Stimulated activated CD8-positive, alpha-beta memory T cell treated with anti-CD3 and anti-CD28 coated beads, Interleukin-7, amount 100 ng/mL, for 48 hours (primary cell): ENCODE measurements at places on chromosomes 11 and 22.

- DNase-seq: no peak
Observed at GRCh38 chr22:37199760-37200108, 11.7 kb upstream of the C1QTNF6 start.

- no peak for DNase-seq
Observed at GRCh38 chr11:12489246-12489772, 111.9 kb downstream of the PARVA start.

- DNase-seq: no peak
Observed at GRCh38 chr11:71336996-71337754, 84.8 kb upstream of the SHANK2 start.

DNA sequence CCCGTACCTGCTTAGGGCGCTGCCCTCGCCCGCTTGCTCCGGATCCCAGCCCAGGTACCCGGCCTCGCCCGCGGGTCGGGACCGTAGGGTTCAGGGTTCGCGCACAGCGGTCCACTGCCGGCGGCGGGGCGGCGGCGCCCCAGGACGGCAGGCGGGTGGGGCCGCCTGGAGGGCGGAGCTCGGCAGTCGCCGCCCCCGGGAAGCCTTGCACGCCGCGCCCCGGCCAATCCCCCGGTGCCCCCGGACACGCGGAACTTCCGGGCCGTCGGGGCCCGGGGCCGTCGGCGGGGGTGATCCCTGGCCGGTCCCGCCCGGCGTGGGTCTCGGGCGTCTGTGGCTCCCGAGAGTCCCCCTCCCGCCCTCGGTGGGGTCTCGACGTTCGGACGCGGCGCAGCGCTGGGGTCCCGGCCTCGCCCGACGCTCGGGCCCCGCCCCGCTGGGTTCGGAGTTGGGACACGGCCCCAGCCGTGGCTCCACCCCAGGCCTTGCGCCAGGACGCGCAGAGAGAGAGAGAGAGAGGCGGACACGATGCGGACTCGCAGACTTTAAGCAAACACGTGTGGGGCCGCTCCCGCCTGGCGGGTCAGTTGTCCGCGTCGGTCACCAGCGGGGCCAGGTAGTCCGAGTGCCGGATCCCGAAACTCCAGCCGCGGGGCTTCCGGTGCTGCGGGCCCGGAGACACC is at the start of gene TYMP:
Gene TYMP, minus strand, starts transcription at position 116 of the 683 bp plus-strand sequence. CDS start 303 bp downstream, outside the sequence.
- DNase-seq: no peak

DNA sequence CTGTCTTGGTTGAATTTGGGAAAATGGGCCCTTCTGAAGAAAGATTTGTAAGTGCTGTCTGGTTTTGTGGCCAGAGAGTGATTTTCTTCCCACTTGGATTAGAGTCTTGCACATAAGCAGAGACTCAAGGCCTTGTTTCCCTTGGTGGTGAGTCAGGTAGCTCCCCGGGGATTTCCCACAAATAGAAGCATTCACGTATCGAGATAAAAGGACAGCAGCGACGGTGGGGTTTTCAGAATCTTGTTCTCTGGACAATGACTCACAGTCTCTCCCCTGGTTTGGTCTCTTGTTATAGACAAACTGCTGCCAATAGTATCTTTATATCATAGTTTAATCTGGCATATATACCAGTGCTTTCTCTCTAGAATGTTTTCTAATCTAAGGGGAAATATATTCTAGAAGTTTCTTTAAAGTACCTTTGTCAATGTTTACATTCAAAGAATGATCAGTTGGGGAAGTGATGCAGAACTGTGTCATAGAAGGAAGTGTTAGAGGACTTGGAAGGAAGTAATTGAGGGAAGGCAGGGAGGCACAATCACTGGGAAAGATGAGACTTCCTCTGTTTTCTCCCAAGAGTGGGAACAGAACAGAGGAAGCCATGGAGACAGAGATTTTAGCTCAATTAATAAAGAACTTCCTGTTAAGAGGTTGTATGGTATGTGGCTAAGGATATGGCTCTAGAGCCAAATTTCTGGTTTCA is 18.1 kb downstream of the POLA2 start:
- DNase-seq: peak; percentile 58

GRCh38 chr11:101456812-101457211 is 127.0 kb downstream of the TRPC6 start:
- DNase-seq: no peak

GRCh38 chr11:32034149-32034548 is 56.7 kb upstream of the RCN1 start:
- no peak for DNase-seq

- no peak for DNase-seq
Observed at GRCh38 chr11:66614073-66614472, 2.4 kb upstream of the RBM14 start.

GRCh38 chr11:94183886-94184264 is 55.2 kb downstream of the PANX1 start:
- no peak for DNase-seq

DNA sequence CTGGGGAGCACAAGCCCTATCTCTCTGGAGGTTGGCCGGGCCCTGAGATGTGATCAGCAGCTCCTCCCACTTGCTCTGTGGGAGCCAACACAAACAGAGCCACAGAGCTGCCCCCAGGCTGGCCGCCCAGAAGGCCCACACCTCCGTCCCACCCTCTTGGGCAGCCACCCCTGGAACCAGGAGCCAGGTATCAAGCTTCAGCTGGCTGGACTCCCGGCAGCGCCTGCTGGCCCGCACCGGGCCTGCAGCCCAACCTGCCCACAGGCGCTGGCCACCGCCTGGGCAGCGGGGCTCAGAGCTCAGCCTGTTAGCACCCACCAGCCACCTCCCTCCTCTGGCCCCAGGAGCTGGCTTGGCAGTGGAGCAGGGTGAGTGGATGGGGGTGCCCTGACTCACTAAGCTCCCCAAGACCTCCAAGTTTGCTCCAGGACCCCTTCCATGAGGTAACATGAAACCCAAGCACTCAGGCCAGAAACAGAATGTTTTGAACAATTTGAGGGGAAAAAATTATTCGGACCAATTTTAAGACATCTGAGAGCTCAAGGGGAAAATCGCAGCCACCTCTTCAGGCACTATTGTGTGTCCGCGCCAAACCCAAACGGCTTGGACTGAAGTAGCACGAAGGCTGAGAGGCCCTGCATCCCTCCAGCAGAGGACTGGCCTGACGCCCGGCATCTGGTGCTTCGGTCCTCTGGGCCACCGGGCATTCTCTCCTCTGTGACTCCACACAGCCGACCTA is 450.8 kb downstream of the SOX6 start:
- DNase-seq: no peak

DNA sequence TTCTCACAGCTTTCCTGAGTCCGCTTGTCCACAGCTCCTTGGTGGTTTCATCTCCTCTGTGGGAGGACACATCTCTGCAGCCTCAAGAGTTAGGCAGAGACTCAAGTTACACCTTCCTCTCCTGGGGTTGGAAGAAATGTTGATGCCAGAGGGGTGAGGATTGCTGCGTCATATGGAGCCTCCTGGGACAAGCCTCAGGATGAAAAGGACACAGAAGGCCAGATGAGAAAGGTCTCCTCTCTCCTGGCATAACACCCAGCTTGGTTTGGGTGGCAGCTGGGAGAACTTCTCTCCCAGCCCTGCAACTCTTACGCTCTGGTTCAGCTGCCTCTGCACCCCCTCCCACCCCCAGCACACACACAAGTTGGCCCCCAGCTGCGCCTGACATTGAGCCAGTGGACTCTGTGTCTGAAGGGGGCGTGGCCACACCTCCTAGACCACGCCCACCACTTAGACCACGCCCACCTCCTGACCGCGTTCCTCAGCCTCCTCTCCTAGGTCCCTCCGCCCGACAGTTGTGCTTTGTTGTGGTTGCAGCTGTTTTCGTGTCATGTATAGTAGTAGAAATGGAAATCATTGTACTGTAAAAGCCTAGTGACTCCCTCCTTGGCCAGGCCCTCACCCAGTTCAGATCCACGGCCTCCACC is 11.7 kb downstream of the RASD2 start:
- DNase-seq: peak; percentile 57

DNA sequence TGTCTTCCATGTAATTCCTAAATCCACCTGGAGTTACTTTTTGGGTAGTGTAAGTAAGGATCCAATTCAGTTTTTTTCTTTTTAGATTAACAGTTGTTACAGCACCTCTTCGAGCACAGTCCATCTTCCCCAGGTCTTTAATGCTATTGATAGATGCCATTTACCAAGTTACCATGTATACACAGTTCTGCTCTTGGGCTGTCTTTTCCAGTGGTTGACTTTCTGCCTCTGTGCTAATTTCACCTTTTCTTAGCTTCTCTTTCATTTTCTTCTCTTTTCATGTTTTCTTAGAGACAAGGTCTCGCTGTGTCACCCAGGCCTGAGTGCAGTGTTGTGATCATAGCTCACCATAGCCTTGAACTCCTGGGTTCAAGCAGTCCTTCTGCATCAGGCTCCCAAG is 12.0 kb downstream of the ATXN10 start:
- no peak for DNase-seq

DNA sequence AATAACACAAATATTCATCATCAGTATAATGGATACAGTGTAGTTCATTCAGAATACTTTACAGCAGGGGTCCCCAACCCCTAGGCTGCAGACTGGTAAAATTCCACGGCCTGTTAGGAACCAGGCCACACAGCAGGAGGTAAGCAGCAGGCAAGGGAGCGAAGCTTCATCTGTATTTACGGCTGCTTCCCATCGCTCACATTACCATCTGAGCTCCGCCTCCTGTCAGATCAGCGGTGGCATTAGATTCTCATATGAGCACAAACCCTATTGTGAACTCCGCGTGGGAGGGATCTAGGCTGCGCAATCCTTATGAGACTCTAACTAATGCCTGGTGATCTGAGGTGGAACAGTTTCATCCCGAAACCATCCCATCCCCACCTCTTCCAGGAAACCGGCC is 125.1 kb downstream of the SERGEF start:
- DNase-seq: no peak

- no peak for DNase-seq
Observed at GRCh38 chr11:69575296-69576068, 65.5 kb upstream of the CCND1 start.

DNA sequence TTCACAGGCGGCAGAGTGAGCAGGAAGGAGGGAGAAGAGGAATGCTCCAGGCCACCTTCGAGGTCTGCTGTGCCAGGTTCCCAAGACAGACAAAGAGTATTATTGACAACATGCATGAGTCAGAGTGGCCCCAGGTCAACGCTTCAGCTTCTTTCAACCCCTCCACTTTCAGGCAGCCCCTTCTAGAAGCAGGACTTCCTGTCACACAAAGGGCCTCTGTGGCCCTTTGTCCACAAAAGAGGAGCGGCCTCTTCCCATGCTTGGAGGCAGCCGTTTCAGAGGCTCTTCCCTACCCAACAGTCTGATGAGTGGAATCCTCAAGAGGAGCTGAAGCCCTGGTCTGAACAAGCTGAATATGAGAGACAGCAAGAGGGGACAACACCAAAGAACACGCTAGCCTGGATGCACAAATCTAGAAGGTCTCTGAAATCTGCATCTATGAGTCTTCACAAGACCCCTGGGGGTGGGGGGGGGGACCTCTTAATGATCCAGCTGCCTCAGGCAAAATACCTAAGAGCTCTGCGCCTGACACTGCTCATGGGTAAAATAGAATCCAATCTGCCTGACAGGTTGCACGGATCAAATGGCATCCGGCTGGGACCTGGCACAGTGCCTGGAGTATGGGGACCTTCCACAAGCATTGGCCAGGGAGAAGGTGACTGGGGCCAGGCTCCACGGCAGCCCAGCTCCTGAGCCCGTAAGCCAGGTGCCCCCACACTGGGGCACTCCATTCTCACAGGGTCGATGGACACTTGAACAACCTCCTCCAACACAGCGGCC is 67.5 kb downstream of the PACSIN2 start:
- no peak for DNase-seq

DNA sequence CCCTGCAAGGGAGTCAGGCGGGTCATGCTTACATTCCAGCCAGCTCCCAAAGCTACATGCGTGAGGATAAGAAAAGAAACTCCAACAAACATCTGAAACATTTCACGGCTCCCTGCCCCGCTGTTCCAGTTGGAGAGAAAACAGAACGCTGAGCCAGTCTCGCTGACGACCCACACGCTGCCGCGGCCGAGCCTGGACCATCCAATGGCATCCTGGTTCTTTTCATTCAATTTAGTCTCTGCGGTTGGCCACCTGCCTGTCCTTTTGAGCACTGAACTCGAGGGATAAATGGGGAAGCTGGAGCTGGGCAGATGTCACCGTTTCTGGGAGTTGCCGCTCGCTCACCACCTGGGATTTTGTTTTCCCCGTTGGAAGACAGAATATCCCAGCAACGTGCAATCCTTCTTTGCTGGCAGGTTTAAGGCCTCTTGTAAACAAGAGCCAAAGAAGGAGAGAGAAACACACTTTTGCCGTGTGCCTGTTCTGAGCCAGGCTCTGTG is 45.3 kb upstream of the SHISAL1 start:
- no peak for DNase-seq

GRCh38 chr11:19365743-19366410 is 125.1 kb upstream of the E2F8 start:
- no peak for DNase-seq

DNA sequence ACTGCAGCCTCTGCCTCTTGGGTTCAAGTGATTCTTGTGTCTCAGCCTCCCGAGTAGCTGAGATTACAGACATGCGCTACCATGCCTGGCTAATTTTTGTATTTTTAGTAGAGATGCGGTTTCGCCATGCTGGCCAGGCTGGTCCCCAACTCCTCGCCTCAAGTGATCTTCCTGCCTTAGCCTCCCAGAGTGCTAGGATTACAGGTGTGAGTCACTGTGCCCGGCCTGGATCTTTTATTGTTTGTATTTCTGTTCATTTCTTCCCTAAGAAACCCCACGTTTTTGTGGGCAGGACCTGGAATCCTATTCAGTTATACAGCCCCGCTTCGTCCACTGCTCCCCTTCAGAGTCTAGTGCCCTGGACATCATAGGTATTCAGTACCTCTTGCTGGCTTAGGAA is 28.7 kb downstream of the ZBTB16 start:
- DNase-seq: no peak

DNA sequence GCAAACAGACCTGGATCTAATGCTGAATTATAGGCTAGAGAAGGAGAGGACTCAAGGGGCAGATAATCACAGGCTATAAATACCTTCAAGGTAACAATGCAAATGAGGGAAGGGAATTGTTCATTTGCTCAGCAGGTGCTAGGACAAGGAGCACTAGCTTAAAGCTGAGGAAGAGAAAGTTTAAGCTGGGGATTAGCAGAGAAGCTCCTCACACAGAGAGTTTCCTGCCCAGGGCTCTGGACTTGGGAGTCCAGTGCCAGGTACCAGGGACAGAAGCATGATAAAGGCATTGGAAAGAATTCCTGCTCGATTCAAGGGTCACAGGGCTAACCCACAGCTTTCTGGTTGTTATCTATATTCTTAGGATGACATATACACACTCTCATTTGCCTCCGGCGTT is 509.9 kb downstream of the NTM start:
- no peak for DNase-seq

DNA sequence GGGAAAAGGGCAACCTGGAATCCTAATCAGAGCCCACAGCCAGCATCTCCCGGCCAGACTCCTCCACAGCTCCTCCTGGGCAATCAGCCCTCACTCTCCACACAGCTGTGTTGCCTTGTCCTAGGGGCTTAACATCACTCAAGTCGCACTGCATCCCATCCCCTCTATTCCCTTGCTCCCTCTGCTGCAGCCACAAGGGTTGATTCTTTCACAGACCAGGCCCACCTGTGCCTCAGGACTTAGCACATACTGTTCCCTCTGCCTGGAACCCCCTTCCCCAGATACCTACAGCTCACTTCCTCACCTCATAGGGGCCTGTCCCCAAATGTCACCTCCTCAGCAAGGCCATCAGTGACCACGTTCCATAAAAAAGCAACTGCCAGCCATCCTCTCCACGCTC is 18.4 kb downstream of the SPATA19 start:
- DNase-seq: no peak
